Astrocyte (in vitro differentiated cells and primary cell): ENCODE measurements at places on chromosomes 16 and 17. TPM values are rescaled to one million over a fixed set of nuclear protein-coding genes. Genes with fewer than 3 reads are reported as not detected.

Gene DPEP3
- total RNA-seq = not detected in 2 replicates

Gene CES5A
- not detected in 2 replicates for total RNA-seq

Gene CACNG1
- not detected in 2 replicates for total RNA-seq

GRCh38 chr17:39213852-39214251 is 11.9 kb downstream of the STAC2 start:
- peak; percentile 34 for DNase-seq

- no peak for DNase-seq
Observed at GRCh38 chr17:2388020-2388682, 12.7 kb downstream of the MNT start.
